ENCODE measurements at places on chromosomes 2 and 18. TPM values are rescaled to one million over a fixed set of nuclear protein-coding genes. Genes with fewer than 3 reads are reported as not detected.

ZNF396 gene
- total RNA-seq, result 6.7 TPM

FSHR gene
- total RNA-seq, result not detected

HYCC2 gene
- total RNA-seq, result 25.2 TPM

DYTN gene
- total RNA-seq, result not detected

CTAGE1 gene
- total RNA-seq, result 0.06 TPM

CAPN14 gene
- total RNA-seq, result 0.26 TPM

NPAS2 gene
- 5.9 TPM for total RNA-seq

CLEC4F gene
- total RNA-seq, result 0.58 TPM

VWA3B gene
- 17.8 TPM for total RNA-seq

LYPD6B gene
- 12.4 TPM for total RNA-seq

SLC23A3 gene
- 2.5 TPM for total RNA-seq

PLGLB2 gene
- total RNA-seq, result 5.6 TPM

CROCC2 gene
- total RNA-seq, result 17.4 TPM

SLC9A4 gene
- total RNA-seq, result not detected

AQP12B gene
- 0.15 TPM for total RNA-seq

HAAO gene
- total RNA-seq, result 13.0 TPM

TUBA4B gene
- 5.7 TPM for total RNA-seq

CFAP65 gene
- 16.5 TPM for total RNA-seq

CHRNG gene
- total RNA-seq, result not detected

ASTL gene
- total RNA-seq, result not detected

TUBA3D gene
- total RNA-seq, result not detected

ELOA2 gene
- total RNA-seq, result not detected

IGFBP2 gene
- 75.9 TPM for total RNA-seq

CRYBA2 gene
- total RNA-seq, result not detected

PMS1 gene
- total RNA-seq, result 21.3 TPM

TMEM247 gene
- not detected for total RNA-seq

CHN1 gene
- 15.2 TPM for total RNA-seq

PJVK gene
- total RNA-seq, result 4.0 TPM

PROKR1 gene
- not detected for total RNA-seq

REG1A gene
- total RNA-seq, result 9.2 TPM

FBXO48 gene
- 1.3 TPM for total RNA-seq

Measured in lung (tissue), 17 donors.